ENCODE measurements at places on chromosomes 5 and 9. TPM values are rescaled to one million over a fixed set of nuclear protein-coding genes. Genes with fewer than 3 reads are reported as not detected.

Gene OR1Q1
- total RNA-seq: not detected

Gene GPR151
- not detected for total RNA-seq

Gene PHF24
- 0.08 TPM for total RNA-seq

Gene EGR1
- total RNA-seq: 12.0 TPM

Gene PCDHA9
- 0.21 TPM for total RNA-seq

Gene PCDHGA1
- total RNA-seq: 0.92 TPM

Gene PDLIM7
- 62.9 TPM for total RNA-seq

Gene TGFBI
- 314 TPM for total RNA-seq

Gene PIGO
- total RNA-seq: 58.7 TPM

Gene SPINK7
- total RNA-seq: not detected

Gene DAB2
- total RNA-seq: 1.7 TPM

Gene PCDHB13
- total RNA-seq: 1.0 TPM

Gene NR5A1
- total RNA-seq: 2.5 TPM

Gene NUDT2
- 36.2 TPM for total RNA-seq

Gene GFI1B
- 0.08 TPM for total RNA-seq

Gene HAVCR1
- total RNA-seq: 0.36 TPM

Gene ADRA1B
- 8.3 TPM for total RNA-seq

Gene SPATA6L
- 0.13 TPM for total RNA-seq

Gene SSNA1
- 86.9 TPM for total RNA-seq

Gene SLC6A7
- not detected for total RNA-seq

Gene LCN10
- total RNA-seq: not detected

Gene ZNF622
- 29.3 TPM for total RNA-seq

Gene MIGA2
- 23.0 TPM for total RNA-seq

Gene PDE6A
- total RNA-seq: 0.33 TPM

Gene C5orf52
- not detected for total RNA-seq

Gene OBP2B
- not detected for total RNA-seq

Gene WDR36
- total RNA-seq: 33.9 TPM

Gene DMRTA1
- total RNA-seq: 1.8 TPM

Gene TXNDC8
- not detected for total RNA-seq

Gene PCDHA11
- 0.08 TPM for total RNA-seq

Gene CAMLG
- total RNA-seq: 28.3 TPM

Gene MEGF10
- not detected for total RNA-seq

Gene C5orf58
- total RNA-seq: 0.15 TPM
